ENCODE measurements at places on chromosomes 2 and 18.

GRCh38 chr2:144333143-144333555 is 186.8 kb downstream of the ZEB2 start:
- no peak for DNase-seq

GRCh38 chr2:151302879-151303278 is 13.4 kb upstream of the NMI start:
- no peak for DNase-seq

GRCh38 chr2:23367760-23368159 is 17.2 kb upstream of the KLHL29 start:
- DNase-seq = no peak

GRCh38 chr2:26609205-26609631 is 31.9 kb downstream of the CIB4 start:
- DNase-seq = no peak

DNA sequence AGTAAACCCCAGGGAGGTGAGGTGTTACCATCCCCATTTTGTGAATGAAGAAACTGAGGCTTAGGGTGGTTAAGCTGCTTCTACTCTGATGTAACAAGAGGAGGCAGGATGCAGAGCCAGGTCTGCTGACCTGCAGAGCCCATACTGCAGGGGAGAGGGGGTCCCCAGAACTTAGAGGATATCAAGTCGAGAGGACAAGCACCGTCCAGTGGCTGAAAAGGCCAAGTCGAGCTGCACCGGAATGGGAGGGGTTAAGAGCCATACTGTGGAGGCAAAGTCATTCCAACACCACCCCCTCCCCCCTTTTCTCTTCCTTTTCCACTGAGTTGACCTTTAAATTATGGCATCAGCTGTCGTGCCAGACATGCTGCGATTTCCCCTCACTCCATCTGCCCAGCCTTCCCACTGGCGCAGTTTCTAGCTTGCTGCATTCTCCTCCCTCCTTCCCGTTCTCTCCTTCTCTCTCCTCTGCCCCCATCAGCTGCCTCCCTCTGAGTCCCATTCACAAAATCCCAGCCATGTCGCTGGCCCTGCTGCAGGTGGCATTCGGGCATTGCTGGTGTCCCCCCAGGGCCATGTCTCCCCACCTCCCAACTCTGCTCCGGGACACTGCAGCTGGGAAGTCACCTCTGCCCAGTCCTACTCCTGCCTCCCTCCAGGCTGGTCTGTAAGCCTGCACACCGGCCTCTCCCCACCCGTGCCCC is 346.9 kb downstream of the DYSF start:
- no peak for DNase-seq

DNA sequence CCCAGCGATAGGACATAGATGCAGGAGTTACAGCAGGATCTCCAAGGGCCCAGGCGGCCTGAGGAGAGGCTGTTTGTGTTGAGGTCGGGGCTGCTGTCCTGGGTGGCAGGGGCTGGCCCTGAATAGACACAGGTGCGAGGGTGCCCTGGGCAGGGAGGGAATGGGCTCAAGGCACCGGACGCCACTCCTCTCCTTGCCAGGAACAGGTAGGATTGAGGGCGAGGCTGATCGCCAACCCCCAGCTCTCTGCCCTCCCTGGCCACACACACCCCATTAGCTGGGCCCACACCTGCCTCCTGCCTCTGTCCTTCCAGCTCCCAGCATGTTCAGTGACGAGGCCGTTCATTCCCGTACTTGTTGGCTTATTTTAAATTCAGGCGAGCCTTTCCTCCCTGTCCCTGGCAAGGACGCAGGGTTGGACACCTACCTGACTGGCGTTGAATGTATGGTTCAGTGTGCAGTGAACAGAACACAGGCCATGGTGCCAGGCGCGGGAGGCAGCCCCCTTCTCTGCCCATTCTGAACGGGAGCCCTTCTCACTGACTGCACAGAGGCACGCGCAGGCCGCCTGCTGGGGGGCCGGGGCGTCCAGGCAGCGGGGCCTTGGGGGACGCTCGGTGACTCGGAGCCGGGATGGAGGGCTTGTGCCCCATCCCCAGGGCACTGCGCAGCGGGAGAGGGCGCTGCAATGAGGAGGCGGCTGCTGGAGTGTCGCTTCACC is 41.3 kb upstream of the SNED1 start:
- DNase-seq = no peak

- no peak for DNase-seq
Observed at GRCh38 chr2:128522829-128523228, 204.2 kb upstream of the HS6ST1 start.

Data from activated naive CD8-positive, alpha-beta T cell treated with anti-CD3 and anti-CD28 coated beads, Interleukin-2, amount 50 U/mL, for 16 hours (primary cell).